ENCODE measurements at places on chromosomes 6 and 20.

- DNase-seq: no peak
Observed at GRCh38 chr6:33708516-33709204, 2.8 kb downstream of the UQCC2 start.

GRCh38 chr6:168260420-168260987 lies 59.1 kb downstream of the DACT2 start:
- no peak for DNase-seq

GRCh38 chr6:129748212-129748900 lies 38.4 kb upstream of the ARHGAP18 start:
- DNase-seq: no peak

GRCh38 chr6:31049518-31049917 lies 39.2 kb downstream of the MUC22 start:
- no peak for DNase-seq

DNA sequence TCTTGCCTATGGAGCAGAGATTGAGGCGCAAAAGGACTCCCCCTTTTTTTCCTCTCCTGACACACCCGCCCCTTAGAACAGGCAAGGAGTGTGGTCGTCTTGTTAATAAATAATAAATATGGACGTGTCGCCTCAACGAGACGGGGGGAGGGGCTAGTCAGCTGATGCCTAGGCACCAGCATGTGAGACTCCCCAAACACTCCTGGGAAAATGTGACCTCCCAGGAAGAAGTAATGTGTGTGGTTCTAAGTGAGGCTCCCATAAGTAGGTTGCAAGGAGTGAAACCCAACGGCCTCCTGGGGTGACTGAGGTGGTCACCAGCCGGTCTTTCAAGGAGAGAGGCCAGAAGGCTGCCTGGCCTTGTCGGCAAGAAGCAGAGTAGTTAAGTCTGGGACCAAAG lies 1.1 kb upstream of the FAXC start:
- DNase-seq: no peak

DNA sequence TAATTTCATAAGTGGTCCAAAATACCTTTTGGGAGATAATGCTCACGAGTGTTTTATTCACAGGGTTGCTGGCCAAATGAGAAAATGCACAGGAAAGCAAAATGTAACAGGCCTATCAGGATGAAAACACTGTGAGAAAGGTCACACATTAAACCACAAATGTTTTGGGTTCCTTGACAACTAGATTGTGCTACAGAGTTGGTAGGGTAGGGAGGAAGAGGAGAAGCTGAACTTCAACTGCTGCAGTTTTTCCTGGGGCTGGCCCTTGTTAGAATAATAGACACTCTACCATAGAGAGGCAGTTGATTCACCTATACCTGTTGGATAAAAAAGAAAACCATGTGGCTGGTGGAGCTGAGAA lies 28.1 kb upstream of the PAQR8 start:
- DNase-seq: no peak

DNA sequence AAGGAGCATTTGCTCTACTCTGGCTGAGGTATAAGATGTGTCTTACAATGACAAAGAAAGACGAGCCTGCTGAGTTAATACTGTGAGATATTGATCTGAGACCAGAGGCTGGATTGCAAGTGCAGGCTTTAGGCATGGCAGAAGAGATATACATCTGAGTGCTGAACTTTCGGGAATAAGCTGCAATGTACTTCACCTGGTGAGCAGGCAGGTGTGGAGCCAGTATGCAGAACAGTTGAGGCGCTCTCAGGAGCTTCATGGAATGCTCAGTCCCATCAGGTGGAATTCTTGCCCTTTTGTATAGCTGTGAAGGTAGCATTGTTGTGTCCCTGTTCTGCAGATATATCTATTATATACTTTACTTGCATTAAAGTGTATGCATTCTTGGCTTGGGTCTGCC lies 179.3 kb upstream of the RIMS1 start:
- DNase-seq: no peak

DNA sequence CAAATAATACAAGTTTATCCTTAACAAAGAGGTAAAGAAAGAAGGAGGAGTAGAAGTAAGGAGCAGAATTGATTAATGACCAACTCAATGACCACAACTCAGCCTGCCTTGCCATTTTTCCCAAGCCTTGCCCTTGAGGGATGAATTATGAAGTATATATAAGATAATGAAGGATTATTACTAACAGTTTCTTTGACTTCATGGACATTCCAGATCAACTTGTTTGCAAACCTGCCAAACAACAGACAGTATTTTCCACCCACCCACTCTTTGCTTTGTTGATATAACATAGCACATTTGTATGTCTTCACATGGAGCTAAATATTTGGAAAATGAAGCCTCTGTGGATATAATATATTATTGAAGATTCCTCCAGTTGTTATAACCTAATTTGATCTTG lies 9.9 kb upstream of the C6orf141 start:
- no peak for DNase-seq

DNA sequence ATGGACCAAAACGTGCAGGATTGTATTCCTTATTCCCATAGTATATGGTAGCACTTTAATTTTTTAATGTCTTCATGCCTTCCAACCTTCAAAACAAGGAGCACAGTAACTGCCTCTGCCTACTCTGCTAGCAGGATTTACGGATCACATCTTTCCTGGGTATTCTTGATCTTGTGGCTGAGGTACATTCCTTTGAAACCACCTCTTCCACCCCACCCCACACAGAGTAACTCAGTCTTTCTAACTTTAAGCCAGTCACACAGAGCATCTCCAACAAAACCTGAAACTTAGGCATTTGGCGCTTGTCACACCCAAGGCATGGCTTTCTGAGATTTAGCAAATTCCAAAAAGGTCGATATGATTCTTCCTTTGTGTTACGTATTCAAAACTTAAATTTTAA lies 2.3 kb upstream of the ID4 start:
- DNase-seq: no peak

DNA sequence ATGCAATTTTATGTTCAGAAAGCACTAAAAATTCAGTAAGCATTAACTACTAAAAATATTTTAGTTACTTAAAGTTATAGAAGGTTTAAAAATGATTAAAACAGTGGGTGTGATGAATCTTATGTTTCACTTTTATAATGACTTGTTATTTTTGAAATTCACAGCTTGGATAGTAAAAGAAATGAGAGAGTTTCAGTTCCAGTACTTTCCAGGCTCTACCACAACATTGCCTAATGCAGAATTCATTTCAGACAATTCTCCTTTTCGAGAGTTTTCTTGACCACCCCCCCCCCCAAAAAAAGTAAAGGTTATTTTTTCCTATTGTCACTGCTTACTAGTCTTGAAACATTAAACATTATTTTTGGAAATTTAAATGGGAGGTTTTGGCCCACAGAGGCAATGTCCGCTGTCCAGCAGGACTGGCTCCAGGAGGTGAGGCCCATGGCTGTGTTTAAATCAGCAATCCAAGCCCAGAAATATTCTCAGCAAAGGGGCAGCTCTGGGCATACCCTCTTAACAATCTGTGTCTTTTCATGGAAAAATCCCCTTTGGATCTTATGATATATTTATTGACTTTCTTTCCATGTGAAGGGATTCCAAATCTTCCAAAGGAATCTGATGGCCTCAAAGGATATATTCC lies 519.9 kb downstream of the MAFB start:
- DNase-seq: no peak

DNA sequence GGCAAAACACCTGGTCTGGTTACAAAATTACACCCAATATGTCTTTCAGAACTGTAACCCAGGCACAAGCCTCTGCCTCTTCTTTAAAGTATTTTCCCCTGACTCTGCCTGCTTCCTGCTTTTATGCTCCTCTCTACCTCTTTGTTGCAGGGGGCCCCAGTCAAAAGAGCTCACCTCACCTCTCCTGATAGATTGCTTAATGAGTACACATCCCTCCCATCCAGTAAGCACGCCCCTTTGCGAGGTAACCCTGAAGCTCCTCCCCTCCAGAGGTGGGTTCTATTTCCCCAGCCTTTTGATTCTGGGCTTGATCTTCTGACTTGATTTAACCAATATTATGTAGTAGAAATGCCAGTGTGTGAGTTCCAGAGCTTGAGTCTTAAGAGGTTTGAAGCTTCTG lies 56.6 kb upstream of the EYA2 start:
- no peak for DNase-seq

GRCh38 chr6:89204096-89204495 lies 13.1 kb downstream of the GABRR1 start:
- DNase-seq: no peak

GRCh38 chr6:21208081-21208795 lies 385.3 kb upstream of the SOX4 start:
- no peak for DNase-seq

- no peak for DNase-seq
Observed at GRCh38 chr6:152828431-152828830, 77.8 kb downstream of the VIP start.

GRCh38 chr6:99189823-99190721 lies 159.4 kb downstream of the FAXC start:
- no peak for DNase-seq

- no peak for DNase-seq
Observed at GRCh38 chr6:103027271-103027931, 1633.9 kb downstream of the GRIK2 start.

DNA sequence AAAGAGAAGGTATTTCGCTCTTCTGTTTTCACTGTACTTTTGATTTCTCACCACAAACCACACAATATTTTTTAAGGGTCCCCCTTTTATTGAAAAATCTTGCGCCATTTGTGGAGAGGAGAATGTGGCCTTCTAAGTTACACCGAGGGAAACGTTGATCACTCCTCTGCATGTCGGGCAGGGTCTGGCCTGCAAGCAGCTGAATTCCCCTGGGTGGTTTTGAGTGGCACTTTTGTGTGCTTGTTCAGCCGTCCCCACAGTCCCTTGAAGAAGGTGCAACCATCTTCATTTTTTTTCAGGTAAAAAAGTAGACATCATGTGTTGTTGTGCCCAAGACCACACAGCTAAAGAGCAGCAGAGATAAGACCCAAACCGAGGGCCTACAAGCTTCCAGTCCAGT lies 6.1 kb downstream of the GPR31 start:
- DNase-seq: no peak

DNA sequence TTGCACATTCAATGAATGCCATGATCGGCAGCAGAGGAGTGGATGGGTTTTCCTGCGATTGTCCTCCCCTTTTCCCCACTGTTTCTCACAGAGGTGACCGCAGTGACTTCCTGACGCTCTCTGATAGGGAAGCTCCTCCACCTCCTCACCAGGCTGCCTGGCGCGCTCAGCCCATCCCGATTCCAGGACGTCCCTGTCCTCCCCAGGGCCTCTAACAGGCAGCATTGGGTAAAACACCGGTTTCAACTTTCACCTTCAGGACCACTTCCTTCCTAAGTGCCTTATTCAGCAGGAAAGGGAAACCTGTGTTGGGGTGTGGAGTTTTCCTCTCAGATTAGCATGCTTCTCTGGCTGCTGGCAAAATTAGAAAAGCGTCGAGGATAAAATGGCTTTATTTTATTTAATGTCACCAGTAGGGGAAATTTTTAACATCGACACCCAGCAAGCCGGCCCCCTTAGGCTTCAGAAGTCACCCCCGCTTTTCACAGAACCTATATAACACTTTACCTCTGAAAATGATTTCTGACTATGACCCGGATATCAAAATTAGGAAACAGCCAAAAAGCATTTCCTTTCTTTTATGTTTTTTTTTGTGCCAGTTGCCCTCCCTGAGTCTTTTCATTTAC lies 570.4 kb upstream of the GJE1 start:
- no peak for DNase-seq

DNA sequence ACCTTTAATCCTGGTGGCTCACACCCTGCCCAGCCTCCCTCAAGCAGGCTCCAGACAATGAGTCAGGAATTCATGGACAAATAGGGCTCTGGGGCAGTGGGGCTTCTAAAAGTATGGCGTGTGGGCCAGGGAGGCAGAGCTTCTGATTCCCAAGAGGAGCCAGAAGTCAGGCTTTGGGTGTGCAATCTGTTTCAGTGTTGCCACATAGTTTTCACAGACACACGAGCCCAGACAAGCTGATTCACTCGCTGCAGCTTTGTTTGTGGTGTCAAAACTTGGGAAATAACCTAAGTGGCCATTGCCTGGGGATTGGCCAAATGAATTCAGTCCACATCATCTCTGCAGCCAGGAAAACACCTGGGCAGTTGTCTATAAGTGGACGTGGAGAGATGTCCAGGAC lies 9.2 kb downstream of the PEDS1 start:
- DNase-seq: peak; percentile 73

GRCh38 chr20:33647603-33648395 lies 14.3 kb upstream of the C20orf144 start:
- no peak for DNase-seq

DNA sequence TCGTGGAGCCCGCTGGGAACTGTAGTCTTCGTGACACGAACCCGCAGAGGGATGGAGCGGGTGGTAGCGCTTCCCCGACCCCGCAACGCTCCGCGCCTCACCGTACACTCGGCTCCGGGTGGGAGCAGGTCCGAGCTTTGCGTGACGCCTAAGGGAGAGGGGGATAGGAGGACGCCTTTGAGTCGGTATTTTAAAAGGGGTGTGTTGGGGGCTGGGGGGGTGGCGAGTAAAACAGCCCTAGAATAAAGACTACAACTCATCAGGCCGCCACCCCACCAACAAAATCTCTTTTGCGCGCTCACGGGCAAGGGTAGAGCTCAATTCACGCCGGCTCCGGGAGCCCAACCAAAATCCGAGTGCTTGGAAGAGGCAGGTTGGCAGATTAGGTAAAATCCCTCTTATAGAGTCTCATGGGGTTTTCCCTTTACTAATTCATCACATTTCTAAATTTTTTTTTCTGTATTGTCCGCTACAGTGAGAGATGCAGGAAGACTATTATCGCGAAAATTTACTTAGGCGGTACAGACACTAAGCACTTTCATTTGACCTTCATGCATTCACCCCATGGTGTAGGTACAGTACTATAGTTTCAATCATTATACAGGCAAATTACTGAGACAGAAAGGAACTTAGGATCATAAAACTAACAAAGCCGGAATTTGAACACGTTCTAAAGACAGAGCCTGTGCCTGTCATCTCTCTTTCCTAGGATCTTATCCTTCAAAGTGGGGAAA lies 706 bp upstream of the SNX14 start:
- no peak for DNase-seq

DNA sequence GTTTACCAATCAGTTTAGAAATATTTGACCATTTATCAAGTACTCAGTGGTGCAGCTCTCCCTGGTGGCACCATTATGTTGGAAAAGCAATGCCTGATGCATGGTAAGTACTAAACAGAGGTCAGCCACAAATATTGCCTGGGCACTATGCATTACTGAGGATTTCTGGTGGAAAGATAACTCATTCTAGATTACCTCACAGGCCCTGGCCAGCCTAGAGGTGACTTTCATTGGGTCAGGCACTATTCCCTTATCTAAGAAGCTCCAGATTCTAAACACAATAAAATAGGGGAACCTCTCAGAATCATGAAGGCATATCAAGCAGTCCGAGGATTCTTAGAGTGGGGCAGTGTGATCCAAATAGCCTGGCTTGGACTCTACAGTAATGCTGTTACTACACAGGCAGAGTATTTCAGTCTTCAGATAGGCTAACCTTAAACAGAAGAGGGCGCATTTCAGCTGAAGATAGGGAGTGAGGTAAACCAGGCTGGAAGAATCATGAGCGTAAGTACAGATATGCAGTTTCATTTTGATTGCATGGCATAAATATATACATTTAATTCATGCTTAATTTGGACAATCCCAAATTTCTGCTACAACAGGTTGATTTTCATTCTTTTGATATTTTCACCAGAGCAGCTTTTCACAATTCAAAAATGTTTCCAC lies 12.1 kb downstream of the LGSN start:
- DNase-seq: no peak

- no peak for DNase-seq
Observed at GRCh38 chr6:148934961-148935360, 188.1 kb downstream of the UST start.
